Tibial nerve (tissue), 4 donors: ENCODE measurements at places on chromosomes 16 and 17.

- no peak for DNase-seq
These were observed 39.4 kb downstream of the TUBD1 start for GRCh38 chr17:59853168-59853918.

DNA sequence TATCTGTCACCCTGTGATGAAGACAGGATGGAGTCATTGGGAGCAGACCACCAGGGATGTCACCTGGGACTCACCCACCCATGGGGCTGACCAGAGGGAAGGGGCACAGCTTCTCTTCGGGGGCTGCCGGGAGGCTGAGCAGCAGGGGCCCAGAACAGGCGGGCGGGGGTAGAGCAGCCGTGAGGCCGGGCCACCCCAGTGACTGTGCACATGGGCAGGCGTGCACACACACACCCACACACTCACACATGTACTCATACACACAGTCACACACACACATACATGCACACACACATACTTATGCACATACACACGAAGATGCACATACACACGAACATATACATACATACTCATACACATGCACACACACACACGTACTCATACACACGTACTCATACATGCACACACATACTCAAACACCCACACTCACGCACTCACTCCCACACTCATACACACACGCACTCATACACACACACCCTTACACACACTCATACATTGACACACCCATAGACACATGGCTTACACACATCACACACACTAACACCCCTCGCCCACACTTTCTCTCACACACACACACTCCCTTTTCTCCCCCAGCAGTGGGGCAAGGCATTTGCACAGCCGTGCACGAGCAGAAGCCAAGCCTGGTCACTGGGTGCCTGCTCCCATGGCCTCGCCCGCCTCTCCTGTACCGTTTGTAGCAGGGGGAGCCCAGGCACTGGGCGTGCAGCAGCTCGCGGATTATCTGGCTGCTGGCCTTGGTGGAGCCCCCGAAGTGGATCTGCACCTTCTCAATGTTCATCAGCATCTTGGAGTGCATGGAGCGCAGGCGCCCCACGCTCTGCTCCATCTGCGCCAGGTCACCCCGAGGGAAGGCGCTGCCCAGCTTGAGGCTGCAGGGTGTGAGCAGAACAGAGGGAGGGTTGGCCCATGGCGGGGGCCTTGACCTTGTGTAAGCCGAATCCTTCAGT lies 12.4 kb downstream of the UBALD2 start:
- no peak for DNase-seq

DNA sequence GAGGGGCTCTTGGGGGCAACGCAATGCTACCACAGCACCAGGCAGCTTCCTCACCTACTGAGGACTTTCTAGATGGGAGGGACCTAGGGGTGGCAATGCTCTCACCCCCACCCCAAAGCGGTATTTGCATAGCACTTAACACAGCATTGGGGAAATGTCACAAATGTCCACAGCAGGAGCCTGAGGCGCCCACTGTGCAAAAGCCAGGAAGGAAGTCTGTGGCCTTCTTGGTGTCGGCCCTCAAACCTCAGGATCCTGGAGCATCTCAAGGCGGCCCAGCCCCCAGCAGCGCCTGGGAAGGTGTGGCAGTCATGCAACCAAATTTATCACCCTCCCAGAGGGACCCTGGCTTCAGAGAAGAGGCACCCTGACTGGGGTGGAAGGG lies 45.3 kb downstream of the WNT3 start:
- no peak for DNase-seq

GRCh38 chr17:3804503-3804931 lies 3.5 kb upstream of the ITGAE start:
- no peak for DNase-seq

DNA sequence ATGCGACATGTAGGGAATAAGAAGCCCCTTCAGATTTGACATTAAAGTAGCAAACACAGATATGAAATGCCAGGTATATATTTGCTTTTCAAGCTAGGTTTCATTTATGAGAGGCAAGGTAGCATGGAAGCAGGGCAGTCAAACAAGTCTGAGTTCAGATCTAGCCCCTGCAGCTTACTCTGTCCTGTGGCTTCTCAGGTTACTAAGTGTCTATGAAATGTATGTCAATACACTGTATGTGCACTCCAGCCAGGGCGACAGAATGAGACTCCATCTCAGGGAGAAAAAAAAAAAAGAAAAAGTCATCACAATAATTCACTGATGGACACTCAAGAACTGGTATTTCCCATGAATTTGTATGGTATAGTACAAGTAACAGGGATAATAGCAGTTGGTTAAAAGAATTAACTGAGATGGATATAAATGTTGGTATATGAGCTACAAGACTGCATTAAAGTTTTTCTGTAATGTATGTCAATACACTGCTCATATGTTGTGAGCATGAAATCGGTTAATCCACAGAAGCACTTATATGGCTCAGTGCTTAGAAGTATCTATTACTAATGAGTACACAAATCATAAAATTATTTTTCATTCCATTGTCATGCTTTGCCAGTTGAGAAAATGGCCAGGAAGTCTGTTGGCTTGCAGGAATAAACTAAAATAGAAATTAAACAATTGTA lies 2.9 kb upstream of the WSB1 start:
- no peak for DNase-seq

- DNase-seq, result no peak
These were observed 100.5 kb downstream of the XYLT1 start for GRCh38 chr16:17370223-17370707.

DNA sequence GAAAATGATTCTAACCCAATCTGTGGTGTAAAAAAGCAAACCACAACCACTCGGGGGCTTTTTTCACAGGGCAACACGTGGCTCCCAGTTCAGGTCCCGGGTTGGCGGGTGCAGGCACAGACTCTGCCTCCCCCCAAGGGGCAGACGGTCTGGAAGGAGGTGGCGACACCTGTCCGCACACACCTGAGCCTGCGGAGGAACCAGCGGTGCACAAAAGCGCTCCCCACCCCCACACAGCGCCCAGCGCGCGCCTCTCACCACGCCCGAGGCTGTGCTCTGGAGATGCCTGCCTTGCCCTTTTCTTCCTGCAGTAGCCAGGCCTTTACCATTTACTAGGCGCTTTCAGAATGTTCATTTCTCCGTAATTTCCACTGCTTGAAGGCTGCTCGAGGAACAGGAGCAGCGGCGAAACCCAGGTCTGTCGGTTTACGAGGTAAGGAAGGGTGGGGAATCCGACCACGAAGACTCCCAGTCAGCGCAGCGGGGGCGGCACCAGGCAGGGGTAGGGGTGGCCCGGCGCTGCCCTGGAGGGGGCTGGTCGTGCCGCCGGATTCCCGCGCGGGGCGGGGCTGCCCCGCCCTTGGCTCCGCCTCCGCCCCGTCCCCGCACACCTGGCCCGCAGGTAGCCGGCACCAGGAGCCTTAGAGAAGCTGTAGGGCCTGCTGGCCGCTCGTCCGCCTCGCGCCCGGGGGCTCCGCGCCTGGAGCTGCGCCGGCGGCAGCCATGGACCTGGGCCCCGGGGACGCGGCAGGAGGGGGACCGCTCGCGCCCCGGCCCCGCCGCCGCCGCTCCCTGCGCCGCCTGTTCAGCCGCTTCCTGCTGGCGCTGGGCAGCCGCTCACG lies at the start of gene USP43:
Gene USP43 (plus strand): TSS at position 608 of the 842 bp plus-strand sequence. CDS start 116 bp downstream, at position 724.
- DNase-seq, result no peak

DNA sequence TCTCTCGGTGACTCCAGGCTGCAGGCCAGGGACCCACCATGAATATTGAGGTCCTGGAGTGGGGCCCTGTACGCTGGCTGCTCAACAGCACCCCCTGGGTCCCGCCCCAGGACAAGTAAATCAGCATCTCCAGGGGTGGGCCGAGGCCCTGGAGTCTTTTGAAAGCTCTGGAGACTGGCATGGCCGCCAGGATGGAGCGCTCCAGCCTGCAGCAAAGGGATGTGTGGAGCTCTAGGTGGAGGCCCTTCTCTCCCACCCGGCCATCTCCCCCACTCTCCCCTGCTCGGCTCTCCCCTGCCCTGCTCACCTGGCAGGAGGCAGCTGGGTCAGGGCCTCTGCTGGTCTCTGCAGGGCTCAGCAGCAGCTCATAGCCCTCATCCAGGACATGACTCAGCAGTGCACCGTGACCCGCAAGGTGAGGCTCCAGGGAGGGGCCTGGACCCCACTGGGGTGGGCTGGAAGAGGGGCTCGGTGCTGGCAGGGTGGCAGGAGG lies 16.6 kb downstream of the SGSH start:
- DNase-seq, result no peak

- no peak for DNase-seq
These were observed 185.0 kb downstream of the TANC2 start for GRCh38 chr17:63150994-63151464.

DNA sequence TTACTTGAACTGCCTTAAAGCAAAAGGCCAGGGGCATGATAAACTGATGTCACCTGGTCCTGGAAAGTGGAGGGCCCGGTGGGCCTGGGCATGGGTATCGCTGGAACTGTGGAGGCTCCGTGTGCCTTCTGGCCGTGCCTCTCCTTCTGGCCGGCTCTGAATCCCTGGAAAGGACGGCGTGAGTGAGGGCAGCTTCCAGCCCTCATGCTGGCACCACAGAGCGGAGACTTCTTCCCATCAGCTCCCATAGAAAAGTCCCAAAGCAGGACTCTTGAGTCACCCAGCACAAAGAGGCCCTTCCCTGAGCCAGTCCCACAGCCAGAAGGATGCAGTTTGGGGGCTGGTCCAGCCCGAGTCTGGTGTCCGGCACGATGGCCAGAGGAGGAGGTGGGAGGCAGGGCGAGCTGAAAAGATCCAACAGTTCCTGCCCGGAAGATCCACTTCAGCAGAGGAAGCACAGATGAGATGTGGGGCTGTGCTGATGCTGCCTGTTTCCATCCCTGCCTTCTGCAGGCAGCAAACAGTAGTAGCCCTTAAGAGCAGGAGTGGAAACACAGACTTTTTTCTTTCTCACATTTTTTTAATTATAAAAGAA lies 7.8 kb downstream of the GAA start:
- no peak for DNase-seq

DNA sequence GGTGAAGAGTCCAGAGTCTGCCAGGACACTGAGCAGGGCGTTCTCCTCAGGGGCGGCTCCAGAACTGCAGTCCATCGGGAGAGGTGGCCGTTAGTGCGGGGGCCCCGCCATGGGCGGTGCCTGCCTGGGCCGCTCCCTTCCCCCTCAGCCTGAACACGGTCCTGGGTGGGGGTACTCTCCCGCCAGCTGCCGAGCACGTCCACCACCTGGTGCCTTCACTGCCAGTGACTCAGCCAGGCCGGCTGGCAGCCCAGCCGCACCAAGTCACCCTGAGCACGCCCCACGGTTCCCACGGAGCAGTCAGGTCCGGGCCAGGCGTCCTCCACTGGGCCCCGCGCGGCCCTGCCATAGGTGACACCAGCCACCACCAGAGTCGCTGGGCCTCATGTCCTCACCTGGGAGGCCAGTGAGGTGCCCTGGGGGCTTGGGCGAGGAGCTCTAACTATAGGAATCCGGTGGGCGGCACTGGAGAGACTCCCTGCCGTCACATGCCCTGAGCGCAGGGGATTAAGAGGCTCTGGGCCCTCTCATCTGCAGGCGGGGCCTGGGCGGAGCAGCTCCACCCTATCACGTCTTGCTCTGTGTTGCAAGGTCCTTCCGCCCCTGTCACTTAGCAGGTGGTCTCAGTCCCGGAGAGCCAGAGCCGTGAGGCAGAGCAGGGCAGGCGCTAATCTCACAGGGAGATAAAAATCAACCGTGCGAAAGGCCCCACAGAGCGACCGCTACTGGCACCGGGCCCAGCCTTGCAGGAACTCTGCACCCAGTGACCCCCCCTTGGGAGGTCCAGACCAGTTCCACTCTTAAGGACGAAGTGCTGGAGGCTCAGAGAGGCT lies 14.3 kb downstream of the PIEZO1 start:
- DNase-seq, result no peak

GRCh38 chr16:21638573-21638975 lies 13.8 kb downstream of the IGSF6 start:
- DNase-seq, result no peak

GRCh38 chr17:14123619-14124278 lies 54.4 kb downstream of the COX10 start:
- DNase-seq, result no peak

GRCh38 chr17:29068818-29069217 lies 25.9 kb downstream of the PIPOX start:
- no peak for DNase-seq

GRCh38 chr16:72722552-72722951 lies 325.4 kb downstream of the ZFHX3 start:
- no peak for DNase-seq

- DNase-seq, result no peak
These were observed 62.5 kb downstream of the WIPI1 start for GRCh38 chr17:68394608-68395331.
